Midbrain (tissue), 1 donor: ENCODE measurements at places on chromosomes 2 and 18.
A peak's percentile ranks its signal among the peaks of the same experiment; 100 is the strongest.

DNA sequence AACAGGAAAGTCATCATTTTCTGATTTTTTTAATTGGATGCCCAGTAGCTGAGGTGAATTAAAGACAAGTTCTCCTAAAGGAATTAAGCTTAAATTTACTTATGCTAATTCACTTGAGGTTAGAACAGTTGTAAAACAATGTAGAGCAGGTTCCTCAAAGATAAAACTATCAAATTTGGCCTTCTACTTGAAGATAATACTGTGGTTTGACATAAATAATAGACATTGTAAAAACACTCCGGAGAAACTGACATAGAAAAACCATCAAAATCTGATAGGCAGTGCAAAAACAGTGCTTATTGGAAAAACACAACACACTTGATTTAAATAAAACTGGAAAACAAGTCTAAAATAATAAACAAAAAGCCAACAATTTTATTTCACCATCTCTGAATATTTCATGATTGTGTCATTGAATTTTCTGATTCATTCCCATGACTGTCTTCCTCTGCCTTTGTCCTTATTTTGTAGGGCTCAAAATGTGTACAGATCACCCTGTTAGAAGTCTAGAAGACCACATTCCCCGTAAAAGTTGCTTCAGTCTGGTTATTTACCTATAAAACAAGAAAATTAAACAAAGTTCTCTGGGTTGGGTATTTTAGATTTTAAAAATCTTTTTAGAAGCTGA, 28.3 kb upstream of the SLC40A1 start:
- DNase-seq = no peak

GRCh38 chr2:222180619-222181018, 118.2 kb downstream of the PAX3 start:
- DNase-seq = no peak

DNA sequence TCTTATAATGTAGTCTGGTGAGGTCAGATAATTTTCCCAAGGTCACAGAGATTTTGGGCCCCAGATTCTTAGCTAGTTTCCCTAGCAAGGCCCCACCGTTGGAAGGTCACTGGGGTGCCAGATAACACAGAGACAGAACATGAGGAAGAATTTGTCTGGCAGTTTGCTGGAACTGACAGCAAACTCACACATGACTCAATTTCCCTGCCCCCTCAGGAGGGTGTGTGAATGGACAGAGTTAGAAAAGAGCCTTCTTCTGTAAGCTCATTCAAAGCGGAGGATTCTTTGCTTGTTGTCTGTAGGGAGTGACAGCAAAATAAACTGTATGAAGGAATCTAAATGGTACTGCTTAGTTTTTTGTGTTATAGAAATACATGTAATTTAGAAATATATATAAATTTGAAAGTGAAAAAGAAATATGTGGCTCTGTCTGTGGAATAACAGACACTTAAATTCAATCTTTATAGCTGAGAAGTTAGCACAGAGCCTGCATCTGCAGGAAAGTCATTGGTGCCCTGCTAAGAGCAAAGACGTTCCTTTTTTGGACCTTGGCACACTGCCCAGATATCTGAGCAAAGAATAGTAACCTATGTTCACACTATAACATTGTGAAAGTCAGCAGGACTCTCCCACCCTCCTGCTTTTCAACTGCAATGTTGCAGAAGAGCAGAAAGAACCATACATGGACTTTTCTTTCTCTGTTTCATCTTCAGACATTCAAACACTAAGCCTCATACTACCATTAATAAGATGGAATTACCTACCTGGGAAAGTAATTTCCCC, 2.1 kb downstream of the MDH1 start:
- no peak for DNase-seq

- DNase-seq = no peak
Measured at GRCh38 chr2:130371723-130372054, 15.8 kb downstream of the PTPN18 start.

DNA sequence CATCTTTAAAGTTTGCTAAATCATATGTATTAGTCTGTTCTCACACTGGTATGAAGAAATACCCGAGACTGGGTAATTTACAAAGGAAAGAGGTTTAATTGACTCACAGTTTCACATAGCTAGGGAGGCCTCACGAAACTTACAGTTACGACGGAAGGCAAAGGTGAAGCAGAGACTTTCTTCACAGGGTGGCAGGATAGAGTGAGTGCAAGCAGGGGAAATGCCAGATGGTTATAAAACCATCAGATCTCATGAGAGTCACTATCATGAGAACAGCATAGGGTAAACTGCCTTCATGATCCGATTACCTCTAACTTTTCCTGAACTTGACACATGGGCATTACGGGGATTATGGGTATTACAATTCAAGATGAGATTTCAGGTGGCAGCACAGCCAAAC, 1075.2 kb upstream of the NRXN1 start:
- DNase-seq = no peak

- no peak for DNase-seq
Measured at GRCh38 chr2:85705680-85706039, 11.5 kb downstream of the GNLY start.

GRCh38 chr2:238235331-238235732, 4.5 kb downstream of the HES6 start:
- no peak for DNase-seq

DNA sequence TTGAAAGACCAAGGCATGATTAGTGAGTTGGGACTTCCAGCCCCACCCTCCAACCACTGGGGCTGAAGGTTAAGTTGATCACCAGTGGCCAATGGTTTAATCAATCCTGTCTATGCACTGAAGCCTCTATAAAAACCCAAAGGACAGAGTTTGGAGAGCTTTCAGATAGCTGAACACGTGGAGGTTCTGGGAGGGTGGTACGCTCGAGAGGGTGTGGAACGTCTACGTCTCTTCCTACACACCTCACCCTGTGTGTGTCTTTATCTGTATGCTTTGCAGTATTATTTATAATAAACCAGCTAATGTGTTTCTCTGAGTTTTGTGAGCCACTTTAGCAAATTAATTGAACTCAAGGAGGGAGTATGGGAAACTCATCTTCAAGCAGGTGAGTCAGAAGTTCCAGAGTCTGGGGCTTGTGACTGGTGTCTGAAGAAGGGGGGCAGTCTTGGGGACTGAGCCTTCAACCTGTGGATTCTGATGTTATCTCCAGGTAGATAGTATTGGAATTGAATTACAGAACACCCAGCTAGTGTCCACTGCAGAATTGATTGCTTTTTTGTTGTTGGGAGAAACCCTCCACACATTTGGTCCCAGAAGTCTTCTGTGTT, 20.3 kb downstream of the ACTR3 start:
- no peak for DNase-seq

GRCh38 chr2:102677244-102678215, 58.2 kb downstream of the SLC9A2 start:
- no peak for DNase-seq

DNA sequence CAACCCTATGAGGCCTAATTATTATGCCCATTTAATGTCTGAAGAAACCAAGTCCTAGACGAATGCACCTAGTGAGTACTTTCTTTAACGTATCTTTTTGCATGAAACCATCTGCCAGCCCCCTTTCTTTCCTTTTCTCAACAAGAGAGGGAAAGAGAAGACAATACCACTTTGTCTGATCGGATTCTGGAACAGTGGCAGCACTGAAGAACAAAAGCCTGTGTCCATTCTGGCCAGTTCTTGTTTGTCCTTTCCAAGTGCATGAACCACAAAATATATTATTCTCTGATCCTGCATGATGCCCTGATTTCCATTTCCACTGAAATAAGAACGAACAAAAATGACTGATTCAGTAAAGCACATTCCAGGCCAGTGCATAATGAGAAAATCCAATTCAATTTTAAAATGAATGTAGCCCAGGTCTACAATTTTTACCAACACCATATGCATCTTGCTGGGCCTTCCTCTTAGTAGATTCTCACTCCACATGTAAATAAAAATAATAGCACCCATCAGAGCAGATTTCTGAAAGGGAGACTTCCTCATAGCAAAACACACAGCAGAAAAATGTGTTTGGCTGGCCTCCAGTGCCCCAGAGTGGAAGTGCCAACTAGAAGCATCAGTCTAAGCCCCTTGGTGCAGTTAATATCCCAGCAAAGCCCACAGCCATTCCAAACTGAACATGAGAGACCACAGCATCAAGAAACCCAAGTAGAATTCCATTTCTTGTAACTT, 422.6 kb upstream of the ID2 start:
- peak; percentile 76 for DNase-seq

DNA sequence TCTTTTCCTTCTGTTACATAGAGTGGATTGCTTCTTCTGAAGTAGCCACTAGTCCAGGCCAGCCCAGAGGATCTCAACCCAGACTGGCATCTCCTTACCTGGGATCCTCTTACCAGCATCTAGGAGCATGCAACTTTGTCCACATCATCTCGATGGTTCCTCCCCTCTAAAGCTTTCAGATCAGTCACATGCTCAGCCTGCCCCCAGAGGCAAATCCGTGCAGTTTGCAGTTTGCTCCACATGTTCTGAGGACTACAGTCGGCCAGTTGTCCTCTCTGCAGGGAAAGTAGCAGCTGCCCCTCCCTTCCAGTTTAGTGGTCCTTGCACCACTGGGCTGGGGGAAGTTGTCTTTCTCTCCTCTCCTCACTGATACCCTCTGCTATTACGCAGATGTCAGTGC, 259.8 kb upstream of the APCDD1 start:
- DNase-seq = no peak

DNA sequence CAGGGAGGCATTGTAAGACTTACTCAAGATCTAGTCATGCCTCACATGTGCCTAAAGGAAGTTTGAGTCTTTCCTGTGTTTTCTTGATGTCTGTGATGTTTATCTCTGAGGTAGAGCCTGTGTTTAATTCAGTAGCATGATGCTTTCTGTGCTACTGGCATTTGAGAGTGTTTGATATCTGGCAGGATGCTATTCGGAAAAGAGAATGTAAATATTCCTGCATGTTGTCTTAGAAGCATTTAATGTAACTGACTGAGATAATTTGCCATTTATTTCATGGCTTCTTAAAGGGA, 58.8 kb downstream of the GREB1L start:
- DNase-seq = no peak

DNA sequence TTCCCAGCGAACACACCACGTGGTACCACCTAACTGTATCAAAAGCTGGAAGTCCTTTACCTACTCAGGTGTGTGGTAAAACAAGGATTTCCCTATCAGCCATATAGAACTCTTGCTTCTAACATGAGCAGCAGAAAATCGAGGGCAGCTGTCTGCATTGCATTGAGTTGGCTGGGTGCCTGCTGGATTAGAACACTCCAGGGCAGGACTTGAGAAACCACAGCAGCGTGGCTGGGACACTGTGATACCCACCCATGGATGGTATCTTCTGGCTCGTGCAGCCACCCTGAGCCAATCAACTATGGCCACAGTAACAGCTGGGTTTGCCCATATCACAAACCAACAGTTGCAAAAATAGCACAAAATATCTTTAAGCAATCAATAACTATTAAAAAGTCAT, 188.3 kb downstream of the FBXO15 start:
- DNase-seq = no peak

- no peak for DNase-seq
Measured at GRCh38 chr18:50144540-50144939, 50.4 kb downstream of the MYO5B start.

DNA sequence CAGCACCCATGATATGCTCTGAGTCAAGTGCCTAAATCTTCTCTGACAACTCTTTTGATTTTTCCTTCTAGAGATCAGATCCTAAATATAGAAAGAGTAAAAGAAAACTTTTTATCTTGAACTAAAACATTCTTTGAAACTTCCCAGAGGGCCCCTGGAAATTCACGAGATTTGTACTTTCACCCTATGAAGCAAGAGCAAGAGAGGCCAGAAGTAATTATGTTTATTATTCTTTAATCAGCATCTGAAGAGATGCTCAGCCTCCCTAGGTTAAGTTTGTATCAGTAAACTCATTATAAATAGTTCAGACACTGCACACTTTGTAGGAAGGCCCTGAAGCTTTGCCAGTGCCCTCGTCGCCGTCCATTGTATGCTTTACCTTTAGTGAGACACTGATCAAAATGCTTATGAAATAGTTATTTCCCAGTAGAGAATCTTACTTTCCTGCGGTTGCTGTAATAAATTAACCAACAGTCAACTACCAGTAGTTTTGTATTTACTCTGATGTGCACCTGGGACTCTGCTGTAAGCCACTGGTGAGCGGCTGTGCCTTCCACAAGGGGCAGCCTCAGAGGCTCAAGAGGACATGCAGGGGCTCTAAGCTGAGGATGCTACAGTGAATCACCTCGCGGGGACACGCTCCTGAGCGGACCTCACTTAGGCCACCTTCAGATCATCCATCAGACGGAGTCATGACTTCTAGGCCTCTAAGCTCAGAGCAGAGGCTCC, 71.9 kb downstream of the BIN1 start:
- DNase-seq = no peak

- no peak for DNase-seq
Measured at GRCh38 chr2:147231607-147232006, 613.2 kb upstream of the ACVR2A start.

- DNase-seq = no peak
Measured at GRCh38 chr2:188645986-188646385, 328.2 kb upstream of the COL3A1 start.

DNA sequence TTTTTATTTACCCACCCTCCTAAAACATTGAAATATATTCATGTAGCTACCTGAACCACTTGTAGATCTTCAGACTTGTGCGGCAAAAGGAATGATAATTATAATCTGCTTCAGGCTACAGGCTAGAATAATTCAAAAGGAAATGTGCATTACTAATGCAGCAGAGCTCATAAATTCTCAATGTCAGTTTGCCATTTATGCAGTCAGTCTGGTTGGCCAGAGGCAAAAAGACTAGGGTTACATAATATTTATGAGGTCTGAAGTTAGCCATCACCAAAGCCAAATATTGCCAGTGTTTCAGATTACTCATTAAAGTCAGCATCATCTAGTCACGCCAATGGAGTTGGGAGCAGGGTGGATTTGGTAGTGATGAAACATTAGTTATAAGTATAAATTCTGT, 38.9 kb downstream of the METAP1D start:
- DNase-seq = no peak

GRCh38 chr2:139769633-139770032, 989.4 kb upstream of the NXPH2 start:
- DNase-seq = no peak

DNA sequence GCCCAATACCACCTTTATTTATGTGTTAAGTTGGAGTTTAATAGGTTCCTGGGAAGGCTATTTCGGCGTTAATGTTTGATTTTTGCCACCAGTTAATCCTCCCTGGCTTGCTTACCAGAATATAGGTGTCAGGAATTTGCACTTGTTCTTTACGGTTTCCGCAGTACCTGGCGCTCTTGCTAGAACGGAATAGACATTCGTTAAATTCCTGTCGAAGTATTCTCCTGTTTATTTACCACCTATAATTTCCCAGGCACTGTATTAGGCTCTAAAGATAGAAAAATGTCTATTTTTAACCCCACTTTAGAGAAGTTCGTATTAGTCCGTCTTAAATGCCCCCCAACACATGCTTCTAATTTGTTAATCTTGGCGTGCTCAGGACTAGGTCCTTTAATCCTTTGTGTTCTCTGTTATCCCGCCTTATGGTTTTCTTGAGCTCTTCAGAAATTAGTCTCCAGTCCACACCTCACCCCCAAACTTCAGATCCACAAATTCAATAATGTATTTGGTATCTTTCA, 575 bp downstream of the CCDC150 start:
- DNase-seq = no peak

- DNase-seq = no peak
Measured at GRCh38 chr2:198385856-198386255, 581.5 kb downstream of the PLCL1 start.
